EH (cell line): ENCODE measurements at places on chromosomes 4 and X.

- no peak for DNase-seq
Measured at GRCh38 chr4:33339762-33340161, 2619.6 kb downstream of the PCDH7 start.

DNA sequence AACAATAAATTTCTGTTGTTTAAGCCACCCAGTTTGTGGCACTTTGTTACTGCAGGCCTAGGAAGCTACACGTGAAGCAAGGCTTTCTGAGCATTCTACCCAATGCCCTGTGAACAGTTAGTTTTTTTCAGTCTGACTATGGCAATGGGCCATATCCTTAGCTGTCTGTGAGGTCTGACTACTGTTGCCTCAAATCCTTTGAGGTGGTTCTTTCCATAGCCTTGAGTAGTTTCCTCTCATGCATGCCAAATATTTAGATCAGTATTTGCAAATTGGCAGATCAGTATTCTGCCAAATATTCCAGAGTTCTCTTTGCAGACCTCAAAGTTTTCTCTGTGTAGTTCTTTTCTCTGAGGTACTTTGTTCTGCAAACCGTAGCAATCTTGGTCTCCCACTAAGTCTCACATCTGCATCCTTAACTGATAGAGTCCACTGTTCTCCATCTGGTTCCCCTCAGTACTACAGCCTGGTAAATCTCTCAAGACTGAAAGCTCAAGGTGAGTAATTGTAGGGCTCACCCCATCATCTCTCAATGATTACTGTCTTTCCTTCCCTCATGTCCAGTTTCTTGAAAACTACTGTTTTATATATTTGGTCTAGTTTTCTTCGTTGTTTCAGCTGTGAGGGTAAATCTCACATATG lies 984.9 kb upstream of the INTU start:
- DNase-seq, result peak; percentile 23

DNA sequence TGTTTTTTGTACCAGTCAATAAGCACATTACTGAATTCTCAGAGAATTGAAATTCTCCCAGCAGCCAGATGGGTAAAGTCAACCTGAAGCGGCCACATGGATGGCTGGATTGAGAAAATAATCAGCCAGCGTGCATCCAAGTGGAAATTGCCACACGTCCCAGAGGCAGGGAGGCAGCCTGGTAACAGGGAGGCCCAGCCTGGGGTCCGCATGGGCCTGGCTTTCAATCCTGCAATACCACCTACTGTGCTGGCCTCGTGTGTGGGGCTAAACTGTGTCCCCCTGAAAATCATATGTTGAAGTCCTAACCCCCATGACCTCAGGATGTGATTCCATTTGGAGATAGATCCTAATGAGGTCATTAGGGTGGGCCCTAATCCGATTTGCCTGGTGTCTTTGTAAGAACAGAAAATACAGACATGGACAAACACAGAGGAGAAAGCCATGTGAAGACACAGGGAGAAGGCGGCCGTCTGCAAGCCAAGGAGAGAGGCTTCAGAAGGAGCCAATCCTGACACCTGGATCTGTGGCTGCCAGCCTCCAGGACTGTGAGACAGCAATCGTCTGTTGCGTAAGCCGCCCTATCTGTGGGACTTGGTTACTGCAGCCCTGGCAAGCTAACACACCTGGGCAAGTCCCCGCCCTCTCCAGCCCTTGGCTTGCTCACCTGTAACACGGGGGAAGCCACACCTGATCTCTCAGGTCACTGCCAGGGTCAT lies 90.3 kb downstream of the JAKMIP1 start:
- DNase-seq, result no peak

GRCh38 chrX:135713795-135714194 lies 356 bp downstream of the CT45A1 start:
- DNase-seq, result no peak

DNA sequence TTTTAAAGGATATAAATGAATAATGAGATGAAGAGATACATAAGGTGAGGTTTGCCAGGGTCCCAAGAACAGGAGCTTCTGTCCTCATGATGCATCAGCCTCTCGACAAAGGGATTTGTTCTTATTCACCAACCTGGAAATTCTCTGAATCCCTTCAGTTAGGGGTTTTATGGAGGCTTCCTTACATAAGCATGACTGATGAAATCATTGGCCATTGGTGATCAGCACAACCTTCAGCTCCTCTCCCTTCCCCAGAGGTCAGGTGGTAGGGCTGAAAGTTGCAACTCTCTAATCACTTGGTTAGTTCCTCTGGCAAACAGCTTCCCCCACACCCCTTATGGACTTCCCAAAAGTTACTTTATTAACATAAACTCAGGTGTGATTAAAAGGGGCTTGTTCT lies 222.0 kb downstream of the SPRY1 start:
- no peak for DNase-seq

GRCh38 chr4:26815199-26815598 lies 45.4 kb upstream of the STIM2 start:
- DNase-seq, result no peak

GRCh38 chrX:46796574-46797191 lies 37.8 kb upstream of the SLC9A7 start:
- DNase-seq, result peak; percentile 71

- no peak for DNase-seq
Measured at GRCh38 chr4:83613023-83613422, 77.1 kb downstream of the GPAT3 start.

GRCh38 chr4:90745176-90745575 lies 618.0 kb downstream of the CCSER1 start:
- DNase-seq, result no peak

DNA sequence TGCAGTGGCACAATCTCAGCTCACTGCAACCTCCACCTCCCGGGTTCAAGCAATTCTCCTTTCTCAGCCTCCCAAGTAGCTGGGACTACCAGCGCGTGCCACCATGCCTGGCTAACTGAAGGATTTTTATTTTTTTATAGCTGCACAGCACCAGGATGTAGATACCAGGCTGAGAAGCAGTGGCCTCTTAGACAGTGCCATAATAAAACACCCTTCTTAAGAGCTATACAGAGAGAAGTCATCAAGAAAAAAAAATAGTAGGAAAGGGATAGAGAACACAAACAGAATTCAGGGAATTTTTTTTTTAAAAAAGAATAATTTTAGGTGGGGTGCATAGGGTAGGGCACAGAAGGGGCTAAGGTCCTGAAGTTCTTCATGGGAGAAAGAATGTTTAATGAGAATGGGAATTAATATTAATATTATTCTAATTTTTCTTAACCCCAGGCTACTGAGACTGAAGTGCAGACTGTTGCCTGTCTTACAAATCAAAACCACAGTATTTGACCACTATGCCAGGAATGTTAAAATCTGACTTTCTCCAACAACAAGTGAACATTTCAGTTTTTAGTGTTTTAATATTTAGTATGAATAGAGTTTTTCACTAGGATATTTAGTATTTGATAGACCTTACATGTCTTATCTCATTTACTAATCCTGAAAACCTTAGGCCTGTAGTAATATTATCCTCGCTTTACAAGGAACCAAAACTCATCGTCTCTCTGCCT lies 146.7 kb downstream of the KCNIP4 start:
- peak; percentile 57 for DNase-seq

GRCh38 chrX:50736656-50737055 lies 77.3 kb downstream of the SHROOM4 start:
- DNase-seq, result no peak

DNA sequence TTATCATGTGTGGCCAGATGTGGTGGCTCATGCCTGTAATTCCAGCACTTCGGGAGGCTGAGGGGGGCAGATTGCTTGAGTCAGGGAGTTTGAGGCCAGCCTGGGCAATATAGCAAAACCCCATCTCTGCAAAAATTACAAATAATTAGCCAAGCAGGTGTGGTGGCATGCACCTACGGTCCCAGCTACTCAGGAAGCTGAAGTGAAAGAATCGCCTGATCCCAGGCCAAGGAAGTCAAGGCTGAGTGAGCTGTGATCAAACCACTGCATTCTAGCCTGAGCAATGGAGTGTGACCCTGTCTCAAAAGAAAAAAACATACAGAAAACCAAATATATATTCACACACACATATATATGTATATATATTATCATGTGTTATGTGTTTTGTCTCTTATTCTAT lies 15.0 kb downstream of the APELA start:
- no peak for DNase-seq

GRCh38 chr4:122764821-122765215 lies 32.3 kb downstream of the BBS12 start:
- DNase-seq, result peak; percentile 89

DNA sequence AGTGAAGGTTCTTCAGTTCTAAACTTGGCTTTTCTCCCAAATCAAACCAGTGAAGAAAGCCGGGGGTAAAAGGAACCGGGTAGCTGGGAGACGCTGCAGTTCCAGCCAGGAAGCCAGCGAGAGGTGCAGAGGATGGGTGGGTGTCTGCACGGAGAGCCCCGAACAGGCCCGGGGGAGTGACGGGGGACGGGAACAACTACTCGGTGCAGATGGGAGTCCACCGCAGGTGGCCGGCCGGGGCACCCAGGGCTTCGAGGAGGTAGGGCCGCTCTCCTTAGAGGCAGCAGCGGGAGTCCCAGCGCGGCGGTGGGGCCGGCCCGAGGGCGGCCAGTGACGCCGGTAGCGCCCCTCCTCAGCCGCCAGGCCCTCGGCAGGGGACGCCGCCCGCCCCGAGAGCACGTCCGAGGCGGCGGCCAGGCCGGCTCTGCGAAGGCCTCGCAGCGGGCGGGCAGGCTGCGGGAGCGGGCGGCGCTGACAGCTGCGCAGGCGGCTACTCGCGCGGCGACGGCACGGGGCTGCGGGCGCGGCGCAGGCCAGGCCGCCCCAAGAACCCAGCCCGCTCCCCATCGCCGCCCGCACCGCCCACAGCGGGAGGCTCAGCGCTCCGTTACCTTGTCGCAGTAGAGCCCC lies 449 bp downstream of the FBXL5 start:
- DNase-seq, result peak; percentile 56

DNA sequence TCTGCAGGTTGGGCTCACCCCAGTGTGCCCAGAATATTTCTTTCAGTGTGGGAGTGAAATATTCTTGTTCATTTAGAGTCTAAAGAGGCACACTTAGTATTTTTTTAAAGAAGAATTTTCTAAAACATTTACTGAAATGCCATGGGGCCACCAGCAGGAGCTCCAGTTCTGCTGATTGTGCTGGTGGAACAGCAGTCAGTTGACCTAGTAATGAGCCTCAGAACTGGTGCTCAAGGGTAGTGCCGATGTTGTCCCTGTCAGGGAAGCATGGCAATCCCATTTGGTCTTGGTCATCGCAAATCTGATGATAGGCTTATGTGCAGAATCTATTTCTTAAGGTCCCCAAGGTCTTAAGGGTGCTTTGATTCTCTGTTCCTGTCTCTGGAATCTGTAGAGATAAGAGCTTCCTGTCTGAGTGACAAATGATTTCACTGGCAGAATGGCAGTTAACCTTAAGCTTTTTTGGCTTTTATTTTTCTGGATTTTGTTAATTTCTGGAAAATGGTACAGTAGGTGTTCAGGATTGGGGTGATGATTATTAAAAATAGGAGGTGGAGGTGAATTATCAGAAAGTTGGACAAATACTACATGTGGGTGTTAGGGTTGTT lies 31.3 kb downstream of the JADE1 start:
- no peak for DNase-seq

GRCh38 chrX:48466696-48467095 lies 3.4 kb downstream of the SLC38A5 start:
- DNase-seq, result no peak

- DNase-seq, result no peak
Measured at GRCh38 chr4:79472693-79473438, 64.8 kb upstream of the GK2 start.

- peak; percentile 68 for DNase-seq
Measured at GRCh38 chr4:98659741-98660462, 1.5 kb upstream of the TSPAN5 start.

GRCh38 chr4:3130201-3130600 lies 55.7 kb downstream of the HTT start:
- DNase-seq, result no peak

GRCh38 chrX:65925005-65925404 lies 114.9 kb downstream of the VSIG4 start:
- no peak for DNase-seq

GRCh38 chr4:149885896-149886295 lies 70.3 kb upstream of the IQCM start:
- DNase-seq, result peak; percentile 90

DNA sequence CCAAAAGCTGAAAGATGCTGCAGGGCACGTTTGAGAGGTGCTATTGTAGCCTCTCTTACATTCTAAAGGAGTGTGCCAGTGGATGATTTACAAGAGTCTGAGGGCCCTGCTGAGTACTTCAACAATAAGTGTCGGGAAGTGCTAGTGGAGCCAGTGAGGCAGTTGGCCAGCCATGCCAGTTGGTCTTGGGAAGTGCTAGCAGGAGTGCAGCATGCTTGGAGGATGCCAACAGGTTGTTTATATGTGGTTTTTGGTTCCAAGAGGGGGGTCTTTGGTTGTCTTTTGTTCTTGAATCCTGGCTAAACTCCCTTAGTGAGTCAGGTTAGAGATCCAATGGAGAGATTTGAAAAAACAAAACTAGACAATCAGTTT lies 335.3 kb downstream of the PABPC4L start:
- DNase-seq, result no peak

DNA sequence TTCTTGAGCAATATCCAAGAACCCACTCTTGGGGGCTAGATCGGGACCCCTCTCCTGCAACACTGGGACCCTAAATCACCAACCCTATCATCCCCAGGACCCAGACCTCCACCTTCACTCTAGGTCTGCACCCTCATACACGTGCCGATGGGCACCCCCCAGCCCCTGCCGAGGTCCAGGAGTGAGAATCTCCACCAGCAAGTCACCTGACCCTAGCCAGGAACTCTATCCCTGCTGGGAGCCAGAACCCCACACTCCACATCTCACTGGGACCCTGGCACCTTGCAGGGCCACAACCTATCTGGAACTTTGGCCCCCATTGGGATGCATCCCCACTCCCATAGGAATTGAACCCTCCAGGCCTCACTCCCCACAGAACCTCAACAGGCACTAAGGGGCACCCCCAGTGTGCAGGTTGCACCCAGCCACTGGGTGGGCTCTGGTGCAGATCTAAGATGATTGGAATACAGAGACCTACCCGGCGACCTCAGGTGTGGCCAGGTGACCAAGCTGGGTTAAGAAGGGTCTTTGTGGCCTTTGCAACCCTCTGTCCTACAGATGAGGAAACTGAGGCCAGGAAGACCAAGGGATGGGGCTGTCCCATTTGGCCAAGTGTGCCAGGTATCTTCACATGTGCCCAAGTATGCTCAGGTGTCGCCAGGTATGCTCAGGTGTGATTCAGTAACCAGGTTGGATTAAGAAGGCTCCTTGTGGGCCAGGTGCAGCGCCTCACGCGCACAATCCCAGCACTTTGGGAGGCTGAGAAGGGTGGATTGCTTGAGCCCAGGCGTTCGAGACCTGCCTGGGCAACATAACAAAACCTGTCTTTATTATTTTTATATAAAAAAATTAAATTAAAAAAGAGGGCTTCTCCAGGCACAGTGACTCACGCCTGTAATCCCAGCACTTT lies 3.1 kb upstream of the DHRSX start:
- no peak for DNase-seq

- no peak for DNase-seq
Measured at GRCh38 chrX:111543212-111543741, 31.8 kb downstream of the SERTM2 start.
